Neural crest cell (in vitro differentiated cells): ENCODE measurements at places on chromosomes 5 and 9.

DNA sequence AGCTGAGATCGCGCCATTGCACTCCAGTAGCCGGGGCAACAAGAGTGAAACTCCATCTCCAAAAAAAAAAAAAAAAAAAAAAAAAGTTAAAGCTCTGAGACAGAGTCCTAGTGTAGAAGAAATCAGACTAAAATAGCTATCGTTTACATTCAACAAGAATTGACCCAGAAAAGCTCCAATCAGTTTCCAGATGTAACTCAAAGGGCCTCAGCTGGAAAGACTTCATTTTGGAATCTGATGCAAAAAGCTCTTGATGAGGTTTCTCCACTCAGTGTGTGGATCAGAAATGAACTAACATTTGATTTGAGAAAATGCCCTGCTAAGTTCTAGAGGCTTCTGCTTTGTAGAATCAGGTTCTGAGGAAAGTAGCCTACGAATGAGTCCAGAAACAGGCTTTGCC is 7.2 kb upstream of the C1QTNF2 start:
- H3K36me3 ChIP-seq: no peaks in the 10 kb centered on the region
- no peak overlapping the region for H3K4me3 ChIP-seq
- H3K27me3 ChIP-seq: peaks cover 22% of the 10 kb centered on the region

GRCh38 chr5:135905144-135905543 is 9.5 kb upstream of the IL9 start:
- H3K27ac ChIP-seq: no peak overlapping the region
- H3K27me3 ChIP-seq: peaks cover 89% of the 10 kb centered on the region
- no peak for DNase-seq
- H3K4me3 ChIP-seq: no peak overlapping the region
- H3K4me1 ChIP-seq: no peaks in the 10 kb centered on the region

DNA sequence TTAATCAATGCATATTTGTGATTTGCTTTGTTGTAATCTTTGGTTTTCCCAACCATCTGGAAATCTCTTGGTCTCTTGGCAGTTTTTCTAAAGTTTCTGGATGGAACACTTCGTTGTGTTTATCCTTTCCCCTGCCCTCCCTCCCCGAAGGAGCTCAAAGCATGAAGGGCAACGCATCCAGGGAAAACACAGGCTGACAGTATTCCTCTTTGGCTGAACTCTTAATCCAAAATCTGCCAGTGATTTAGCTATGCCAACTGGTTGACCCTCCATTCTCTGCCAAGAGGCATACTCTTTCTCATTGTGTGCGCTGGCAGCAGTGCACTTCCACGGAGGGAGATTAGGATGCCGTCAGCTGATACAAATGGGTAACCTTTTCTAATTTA is 20.5 kb downstream of the ZBTB34 start:
- no peak overlapping the region for H3K4me3 ChIP-seq
- H3K36me3 ChIP-seq: peaks cover 2% of the 10 kb centered on the region
- H3K4me1 ChIP-seq: peaks cover 6% of the 10 kb centered on the region

- no peaks in the 10 kb centered on the region for H3K36me3 ChIP-seq
- H3K4me1 ChIP-seq: no peaks in the 10 kb centered on the region
- DNase-seq: no peak
These were observed 130.6 kb downstream of the CACNA1B start for GRCh38 chr9:138007918-138008841.

DNA sequence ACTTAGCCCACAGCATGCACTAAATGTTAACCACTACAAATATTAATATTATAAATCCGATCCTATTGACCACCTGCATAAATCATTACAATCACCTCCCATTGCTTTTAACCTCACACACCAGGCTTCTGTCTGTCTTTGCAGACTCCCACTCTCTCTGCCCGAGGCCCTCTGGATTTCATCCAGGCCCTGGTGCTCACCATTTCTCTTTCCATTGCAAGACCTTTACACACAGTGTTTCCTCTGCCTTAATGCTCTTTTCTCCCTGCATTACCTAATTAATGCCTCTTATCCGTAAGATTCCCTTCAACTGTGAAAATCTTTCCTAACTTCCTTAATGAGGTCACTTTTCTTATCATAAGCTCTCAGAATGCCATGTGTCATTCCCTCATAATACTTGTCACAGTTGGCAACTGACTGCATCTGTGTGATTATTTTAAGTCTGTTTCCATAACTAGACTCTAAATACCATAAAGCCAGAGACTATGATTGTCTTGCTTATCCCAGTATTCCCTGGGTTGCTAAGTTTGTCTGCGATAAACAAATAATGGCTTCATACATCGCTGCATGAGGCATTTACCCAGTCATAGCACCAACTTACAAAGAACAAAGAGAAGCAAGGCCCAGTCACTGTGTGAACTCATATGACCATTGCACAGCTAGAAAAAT is 155.1 kb downstream of the CCDC192 start:
- peaks cover 7% of the 10 kb centered on the region for H3K4me1 ChIP-seq
- no peaks in the 10 kb centered on the region for H3K27me3 ChIP-seq
- no peak for DNase-seq
- H3K4me3 ChIP-seq: no peak overlapping the region

GRCh38 chr9:79233542-79233941 is 338.2 kb upstream of the TLE4 start:
- H3K36me3 ChIP-seq: no peaks in the 10 kb centered on the region
- H3K4me3 ChIP-seq: no peak overlapping the region
- no peaks in the 10 kb centered on the region for H3K4me1 ChIP-seq
- no peak for DNase-seq
- no peaks in the 10 kb centered on the region for H3K27me3 ChIP-seq
- no peak overlapping the region for H3K27ac ChIP-seq

DNA sequence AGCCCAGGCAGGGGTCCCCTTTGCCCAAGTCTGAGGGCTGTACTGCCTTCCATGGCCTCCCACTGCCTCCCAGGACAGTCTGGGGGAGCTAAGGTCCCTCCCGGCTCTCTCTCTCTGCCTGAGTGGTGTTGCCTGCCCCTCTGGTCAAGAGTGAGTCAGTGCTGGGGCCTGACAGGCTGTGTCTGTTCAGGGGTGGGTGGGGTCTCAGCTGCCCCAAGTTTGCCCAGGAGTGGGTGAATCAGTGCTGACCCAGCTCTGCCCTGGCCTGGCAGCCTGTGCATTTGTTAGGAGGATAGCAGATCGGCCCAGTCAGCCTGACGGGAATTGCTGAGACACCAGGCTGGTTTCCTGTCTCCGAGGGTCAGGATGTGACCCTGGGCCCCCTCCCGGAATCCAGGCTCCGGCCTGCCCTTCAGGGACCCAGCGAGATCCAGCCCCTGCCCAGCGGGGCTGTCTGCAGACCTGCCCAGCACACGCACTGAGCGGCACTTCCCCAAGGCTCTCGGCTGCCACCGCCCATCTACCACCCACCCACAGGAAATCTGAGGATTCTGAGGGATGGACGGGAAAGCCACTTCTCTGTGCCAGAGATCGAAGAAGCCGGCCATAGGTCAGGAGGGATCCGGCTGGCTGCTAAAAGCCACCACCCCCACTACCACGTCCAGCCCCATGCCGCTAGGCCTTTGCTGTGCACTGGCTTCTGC is 15.9 kb downstream of the ENG start:
- no peak overlapping the region for H3K27ac ChIP-seq
- H3K4me1 ChIP-seq: peaks cover 16% of the 10 kb centered on the region
- no peaks in the 10 kb centered on the region for H3K36me3 ChIP-seq
- no peaks in the 10 kb centered on the region for H3K27me3 ChIP-seq
- H3K4me3 ChIP-seq: no peak overlapping the region
- peak; percentile 22 for DNase-seq

GRCh38 chr9:121538221-121538620 is 38.6 kb upstream of the GGTA1 start:
- H3K27me3 ChIP-seq: peaks cover 3% of the 10 kb centered on the region
- no peak for DNase-seq
- no peaks in the 10 kb centered on the region for H3K4me1 ChIP-seq
- no peaks in the 10 kb centered on the region for H3K36me3 ChIP-seq

- H3K36me3 ChIP-seq: no peaks in the 10 kb centered on the region
- no peak for DNase-seq
- no peak overlapping the region for H3K27ac ChIP-seq
- H3K4me3 ChIP-seq: no peak overlapping the region
These were observed 80.1 kb downstream of the ITGA1 start for GRCh38 chr5:52867809-52868208.

GRCh38 chr9:91395553-91396471 is 27.8 kb downstream of the NFIL3 start:
- H3K4me1 ChIP-seq: no peaks in the 10 kb centered on the region
- no peaks in the 10 kb centered on the region for H3K27me3 ChIP-seq
- H3K27ac ChIP-seq: no peak overlapping the region
- no peaks in the 10 kb centered on the region for H3K36me3 ChIP-seq

DNA sequence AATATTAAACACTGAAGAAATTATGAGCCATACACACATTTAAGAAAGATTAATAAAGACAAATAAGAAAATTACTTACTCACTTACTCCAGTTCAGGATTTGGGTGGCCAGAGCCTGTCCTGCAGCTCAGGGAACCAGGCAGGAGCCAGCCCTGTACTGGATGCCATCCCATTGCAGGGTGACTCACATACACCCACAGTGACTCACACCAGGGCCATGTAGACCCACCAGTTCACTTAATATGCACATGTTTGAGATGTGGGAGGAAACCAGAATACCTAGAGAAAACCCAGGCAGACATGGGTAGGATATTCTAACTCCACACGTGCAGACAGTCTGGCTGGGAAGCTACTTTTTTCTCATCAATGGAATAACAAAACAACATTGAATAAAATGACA is 49.6 kb upstream of the ADRB2 start:
- no peak overlapping the region for H3K27ac ChIP-seq
- H3K36me3 ChIP-seq: no peaks in the 10 kb centered on the region
- peaks cover 17% of the 10 kb centered on the region for H3K27me3 ChIP-seq
- no peak for DNase-seq

DNA sequence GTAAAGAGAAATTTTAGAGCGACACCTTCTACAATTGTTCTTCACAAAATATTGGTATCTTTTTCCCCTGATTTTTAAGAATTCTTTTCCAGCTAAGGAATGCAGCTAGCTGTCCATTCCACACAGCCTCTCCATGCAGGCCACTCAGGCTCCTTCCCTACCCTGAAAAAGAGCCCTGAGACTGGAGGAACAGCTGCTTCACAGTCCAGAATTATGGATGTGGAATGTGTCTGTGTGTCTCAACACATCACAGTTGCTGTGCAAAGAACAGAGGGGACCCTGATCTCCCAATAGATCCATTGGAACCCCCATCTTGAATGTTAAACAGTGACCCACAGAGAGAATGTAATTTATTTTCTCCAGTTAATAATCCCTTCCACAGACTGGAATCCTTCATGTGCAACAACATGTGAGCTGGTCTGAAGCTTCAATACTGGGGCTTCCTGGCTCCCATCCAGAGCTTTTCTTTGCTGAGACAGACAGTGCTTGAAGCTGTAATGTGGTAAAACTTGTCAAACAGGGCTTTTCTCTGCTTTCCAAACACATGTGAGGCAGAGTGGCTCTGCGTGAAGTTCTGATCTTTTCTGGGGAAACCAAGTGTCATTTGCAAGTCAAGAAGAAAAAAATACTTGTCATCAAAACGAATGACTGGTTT is 53.3 kb upstream of the SMC5 start:
- H3K36me3 ChIP-seq: peaks cover 8% of the 10 kb centered on the region
- peak overlapping the region; percentile 75 for H3K4me3 ChIP-seq
- H3K27me3 ChIP-seq: no peaks in the 10 kb centered on the region

DNA sequence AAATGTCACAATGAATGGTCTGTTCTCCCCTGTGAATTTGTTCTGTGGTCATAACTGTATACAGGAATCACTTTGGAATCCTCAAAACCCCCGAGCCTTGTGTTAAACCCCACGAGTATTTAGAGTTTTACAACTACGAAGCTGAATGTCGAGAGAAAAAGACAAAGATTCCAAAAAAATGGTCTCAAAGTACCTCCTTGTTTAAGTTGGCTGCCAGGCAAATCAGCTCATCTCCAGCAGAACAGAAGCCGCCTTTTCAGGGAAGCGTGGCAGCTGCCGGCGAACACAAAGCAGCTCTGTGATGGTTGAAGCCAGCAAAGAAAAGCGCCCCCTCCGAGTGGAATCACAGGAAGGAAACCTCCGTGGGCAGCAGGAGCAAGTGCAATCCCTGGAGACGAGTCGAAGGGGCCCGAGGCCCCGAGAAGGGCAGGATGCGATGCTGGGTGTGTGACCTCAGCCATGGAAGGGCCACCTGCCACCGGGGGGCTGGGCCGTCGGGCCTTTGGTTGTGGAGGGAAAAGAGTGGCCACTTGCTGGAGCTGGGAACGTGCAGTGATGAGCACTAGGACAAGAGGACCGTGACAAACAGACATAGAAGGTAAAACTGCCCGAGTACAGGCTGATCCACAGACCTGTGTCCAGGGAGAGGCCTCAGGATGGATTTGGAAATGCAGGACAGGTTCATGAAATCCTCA is 706.4 kb downstream of the SEMA5A start:
- H3K36me3 ChIP-seq: peaks cover 17% of the 10 kb centered on the region
- H3K4me1 ChIP-seq: peaks cover 47% of the 10 kb centered on the region
- H3K27me3 ChIP-seq: no peaks in the 10 kb centered on the region
- DNase-seq: peak; percentile 57
- peak overlapping the region; percentile 98 for H3K27ac ChIP-seq
- peak overlapping the region; percentile 68 for H3K4me3 ChIP-seq

DNA sequence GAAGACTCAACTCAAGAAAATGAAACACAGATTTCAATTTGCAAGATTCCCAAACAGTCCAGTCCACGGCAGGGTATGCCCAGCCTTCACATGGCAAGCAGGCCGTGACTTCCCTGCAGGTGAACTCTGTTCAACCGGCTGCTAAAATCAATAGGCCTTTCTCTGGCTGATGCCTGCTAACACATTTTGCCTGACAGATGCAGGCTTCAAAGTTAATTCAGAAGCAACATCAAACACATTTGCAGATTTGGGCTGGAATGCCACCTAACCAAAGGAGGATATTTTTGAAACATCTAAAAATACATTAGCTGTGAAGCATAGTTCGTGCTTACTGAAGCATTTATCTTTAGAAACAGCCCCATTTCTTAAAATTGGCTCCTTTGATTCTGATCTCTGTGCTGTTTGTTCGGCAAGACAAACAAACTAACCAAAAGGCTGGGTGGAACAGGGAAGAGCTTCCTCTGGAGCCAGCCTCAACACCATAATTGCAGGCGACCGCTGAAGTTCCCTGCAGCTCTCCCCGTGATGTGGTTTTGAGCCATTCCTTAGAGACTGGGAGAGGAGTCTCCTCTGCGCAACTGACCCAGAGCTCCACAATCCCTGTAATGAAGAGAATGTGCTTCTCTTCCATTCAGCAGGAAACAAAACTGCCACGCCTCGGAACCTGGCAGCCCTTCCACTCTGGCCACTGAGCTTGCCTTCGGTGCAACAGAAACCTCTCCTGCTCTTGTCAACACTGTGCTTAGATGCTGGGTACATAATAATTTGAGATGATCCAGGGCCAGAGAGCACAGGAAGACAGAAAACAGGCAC is 126.5 kb downstream of the MYO10 start:
- H3K27me3 ChIP-seq: no peaks in the 10 kb centered on the region
- H3K36me3 ChIP-seq: peaks cover 2% of the 10 kb centered on the region
- peak overlapping the region; percentile 38 for H3K27ac ChIP-seq
- DNase-seq: no peak

- H3K36me3 ChIP-seq: peaks cover 8% of the 10 kb centered on the region
- DNase-seq: no peak
- peaks cover 6% of the 10 kb centered on the region for H3K4me1 ChIP-seq
These were observed 36.2 kb downstream of the PTCD2 start for GRCh38 chr5:72356361-72356760.
